T-helper 2 cell treated with Interferon-gamma antibody and Interleukin-4, amounts not matched to agents 5 μg/mL and 100 μg/mL, for 36 hours (primary cell): ENCODE measurements at places on chromosomes 1 and 21.

DNA sequence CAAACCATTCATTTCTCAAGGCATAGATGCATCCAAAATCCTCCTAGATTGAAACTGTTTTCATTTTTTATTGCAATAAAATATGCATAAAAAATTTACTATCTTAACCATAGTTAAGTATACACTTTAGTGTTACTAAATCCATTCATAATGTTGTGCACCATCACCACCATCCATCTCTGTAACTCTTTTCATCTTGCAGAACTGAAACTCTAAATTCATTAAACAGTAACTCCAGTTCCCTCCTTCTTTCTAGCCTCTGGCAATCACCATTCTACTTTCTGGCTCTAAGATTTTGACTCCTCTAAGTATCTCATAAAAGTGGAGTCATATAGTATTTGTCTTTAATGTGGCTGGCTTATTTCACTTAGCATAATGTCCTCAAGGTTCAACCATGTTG is 236.8 kb downstream of the SMYD3 start:
- H3K4me3 ChIP-seq: no peak overlapping the region
- no peaks in the 10 kb centered on the region for H3K4me1 ChIP-seq
- DNase-seq: no peak
- H3K36me3 ChIP-seq: no peaks in the 10 kb centered on the region
- H3K27ac ChIP-seq: no peak overlapping the region

GRCh38 chr1:51504806-51505525 is 14.1 kb downstream of the EPS15 start:
- H3K36me3 ChIP-seq: peaks cover 43% of the 10 kb centered on the region
- H3K4me1 ChIP-seq: peaks cover 9% of the 10 kb centered on the region
- no peak overlapping the region for H3K27ac ChIP-seq
- DNase-seq: no peak

GRCh38 chr1:179575497-179576314 is at the start of gene NPHS2:
NPHS2 (minus strand) TSS chr1:179575948; CDS start chr1:179575864, 84 bp downstream.
- H3K4me1 ChIP-seq: no peaks in the 10 kb centered on the region
- no peaks in the 10 kb centered on the region for H3K36me3 ChIP-seq
- peaks cover 42% of the 10 kb centered on the region for H3K27me3 ChIP-seq
- no peak for DNase-seq
- no peak within 1 kb of the TSS for H3K27ac ChIP-seq

GRCh38 chr1:118302145-118302544 is 117.1 kb upstream of the SPAG17 start:
- no peaks in the 10 kb centered on the region for H3K4me1 ChIP-seq
- no peak overlapping the region for H3K4me3 ChIP-seq
- no peaks in the 10 kb centered on the region for H3K36me3 ChIP-seq
- no peaks in the 10 kb centered on the region for H3K27me3 ChIP-seq

- H3K27ac ChIP-seq: no peak overlapping the region
- H3K4me1 ChIP-seq: peaks cover 2% of the 10 kb centered on the region
- H3K36me3 ChIP-seq: peaks cover 31% of the 10 kb centered on the region
- H3K4me3 ChIP-seq: no peak overlapping the region
- no peaks in the 10 kb centered on the region for H3K27me3 ChIP-seq
Observed at GRCh38 chr1:112971006-112971405, 15.0 kb upstream of the SLC16A1 start.

GRCh38 chr1:24437631-24438396 is 22.2 kb downstream of the NIPAL3 start:
- H3K4me1 ChIP-seq: peaks cover 4% of the 10 kb centered on the region
- H3K4me3 ChIP-seq: no peak overlapping the region
- no peaks in the 10 kb centered on the region for H3K27me3 ChIP-seq
- no peak overlapping the region for H3K27ac ChIP-seq

- no peak overlapping the region for H3K4me3 ChIP-seq
- H3K27me3 ChIP-seq: peaks cover 2% of the 10 kb centered on the region
- DNase-seq: no peak
Observed at GRCh38 chr1:178937695-178938094, 66.8 kb upstream of the ANGPTL1 start.

DNA sequence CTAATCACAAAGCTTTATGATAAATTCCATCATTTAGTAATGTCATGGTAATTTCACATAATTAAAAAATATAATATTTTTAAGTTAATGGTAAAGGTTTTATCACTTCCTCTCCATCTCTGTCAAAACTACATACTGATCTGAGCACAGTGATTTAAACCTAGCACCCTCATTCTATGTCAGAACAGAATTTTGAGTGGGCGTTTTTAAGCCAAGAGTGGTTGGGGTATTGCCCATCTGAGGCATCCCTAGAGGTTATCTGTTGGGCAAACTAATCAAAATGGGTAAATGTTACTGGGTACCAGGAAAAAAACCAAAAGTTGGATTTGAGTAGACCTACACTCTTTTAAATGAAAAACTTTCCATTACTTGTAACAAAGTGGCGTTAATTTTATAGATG is 100.7 kb upstream of the GFI1 start:
- peak overlapping the region; percentile 63 for H3K4me3 ChIP-seq
- peaks cover 23% of the 10 kb centered on the region for H3K36me3 ChIP-seq
- peak; percentile 73 for DNase-seq
- H3K27me3 ChIP-seq: no peaks in the 10 kb centered on the region
- H3K27ac ChIP-seq: peak overlapping the region; percentile 72

- no peak overlapping the region for H3K4me3 ChIP-seq
- no peaks in the 10 kb centered on the region for H3K36me3 ChIP-seq
- peaks cover 20% of the 10 kb centered on the region for H3K27me3 ChIP-seq
- H3K27ac ChIP-seq: no peak overlapping the region
Observed at GRCh38 chr1:117127795-117128194, 6.2 kb upstream of the TRIM45 start.
